ENCODE measurements at places on chromosomes 6 and 20.
A peak's percentile ranks its signal among the peaks of the same experiment; 100 is the strongest.

DNA sequence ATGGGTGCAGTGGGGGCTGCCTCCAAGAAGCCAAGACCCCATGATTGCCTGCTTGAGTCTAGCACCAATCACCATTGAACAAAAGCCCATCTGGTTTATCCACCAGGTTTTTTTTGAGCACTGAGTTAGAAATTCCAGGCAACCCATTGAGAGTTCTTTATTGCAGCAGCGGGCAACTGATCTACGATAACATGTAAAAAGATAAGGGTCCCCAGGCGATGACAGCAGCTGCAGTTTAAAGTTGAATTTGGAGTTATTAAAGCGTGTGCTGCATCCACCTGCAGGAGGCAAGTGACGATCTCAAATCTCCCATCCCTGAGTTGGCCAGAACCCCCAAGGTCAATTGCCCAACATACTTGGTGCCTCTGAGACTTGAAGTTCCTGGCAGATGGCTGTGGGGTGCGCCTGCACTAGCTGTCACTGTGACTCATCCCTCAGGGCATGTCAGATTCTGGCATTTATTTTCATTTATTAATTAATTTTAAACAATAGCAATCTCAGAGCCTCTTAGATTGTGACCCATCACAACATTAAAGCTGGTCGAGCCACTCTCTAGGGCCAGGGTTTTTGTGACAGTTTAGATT, 290.4 kb upstream of the SULF2 start:
- no peak for DNase-seq

DNA sequence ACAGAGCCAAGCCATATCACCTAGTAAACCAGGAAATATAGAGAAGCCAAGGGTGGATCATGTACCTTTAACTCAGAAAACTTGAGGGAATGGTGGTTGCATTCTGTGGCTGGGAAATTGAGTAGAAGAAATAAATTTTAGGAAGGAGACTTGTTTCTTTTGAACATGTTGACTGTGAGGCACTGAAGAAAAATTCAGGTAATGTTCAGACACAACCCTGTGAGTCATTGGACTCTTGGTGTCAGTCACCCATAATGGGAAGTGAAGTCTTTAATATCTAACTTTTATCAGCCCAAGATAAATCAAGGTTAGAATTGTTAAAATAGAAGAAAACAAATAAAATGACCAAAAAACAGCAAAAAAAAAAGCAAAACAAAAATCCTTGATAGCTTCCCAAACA, 98.8 kb upstream of the GRIK2 start:
- DNase-seq = no peak

DNA sequence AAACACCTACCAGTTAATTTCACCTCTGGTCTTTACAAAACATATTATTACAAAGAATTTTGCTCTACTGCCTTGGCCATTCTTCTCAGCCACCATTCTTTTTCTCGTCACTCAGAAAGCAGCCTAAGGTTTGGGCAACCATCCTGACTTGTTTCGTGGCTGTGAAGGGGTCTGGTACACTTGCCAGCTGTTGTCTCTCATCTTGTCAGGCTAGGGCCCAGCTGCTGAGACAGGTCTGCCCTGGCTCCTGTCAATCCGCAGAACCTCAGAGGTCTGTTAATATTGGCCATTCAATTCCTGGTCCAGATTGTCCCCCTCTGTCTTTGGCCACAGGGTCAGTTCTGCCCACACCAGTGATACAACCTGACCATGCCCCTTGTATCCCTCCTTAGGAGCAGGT, 197.7 kb downstream of the UBE3D start:
- DNase-seq = no peak

GRCh38 chr6:30885999-30886896, 1.9 kb downstream of the DDR1 start:
- DNase-seq = no peak

DNA sequence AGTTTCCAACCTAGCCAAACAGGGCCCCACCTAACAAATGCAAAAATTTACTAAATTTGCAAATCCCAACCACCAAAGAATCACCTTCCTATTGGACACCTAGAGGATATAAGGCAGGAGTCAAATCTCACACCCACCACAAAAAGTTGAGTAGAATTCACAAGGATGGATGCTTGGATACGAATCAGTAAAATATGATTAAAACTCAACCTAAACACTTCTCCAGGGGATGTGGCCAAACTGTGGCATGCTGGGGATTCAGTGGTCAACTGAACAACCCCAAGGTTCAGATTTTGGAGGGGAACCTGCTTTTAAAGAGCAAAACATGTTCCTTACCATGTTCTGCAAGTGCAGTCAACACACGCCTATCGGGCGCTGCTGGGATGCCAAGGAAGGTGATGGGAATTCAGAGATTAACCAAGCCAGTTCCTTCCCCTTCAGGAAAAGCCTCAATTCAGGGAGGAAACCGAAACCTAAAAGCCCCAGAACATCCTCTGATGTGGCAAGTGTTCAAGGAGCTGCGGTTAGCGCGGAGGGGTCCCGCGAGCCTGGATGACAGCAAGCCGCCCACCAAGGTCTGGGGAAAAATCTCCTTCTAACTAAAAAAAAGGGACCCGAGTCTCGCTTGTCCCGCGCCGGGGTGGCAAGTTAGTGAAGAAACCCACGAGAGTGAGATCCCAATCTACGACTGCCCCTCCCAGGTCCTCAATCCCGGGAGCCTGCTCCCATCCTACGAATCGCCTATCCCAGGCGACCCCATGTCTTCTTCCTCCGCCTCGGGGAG, 902 bp downstream of the SAMHD1 start:
- peak; percentile 8 for DNase-seq

DNA sequence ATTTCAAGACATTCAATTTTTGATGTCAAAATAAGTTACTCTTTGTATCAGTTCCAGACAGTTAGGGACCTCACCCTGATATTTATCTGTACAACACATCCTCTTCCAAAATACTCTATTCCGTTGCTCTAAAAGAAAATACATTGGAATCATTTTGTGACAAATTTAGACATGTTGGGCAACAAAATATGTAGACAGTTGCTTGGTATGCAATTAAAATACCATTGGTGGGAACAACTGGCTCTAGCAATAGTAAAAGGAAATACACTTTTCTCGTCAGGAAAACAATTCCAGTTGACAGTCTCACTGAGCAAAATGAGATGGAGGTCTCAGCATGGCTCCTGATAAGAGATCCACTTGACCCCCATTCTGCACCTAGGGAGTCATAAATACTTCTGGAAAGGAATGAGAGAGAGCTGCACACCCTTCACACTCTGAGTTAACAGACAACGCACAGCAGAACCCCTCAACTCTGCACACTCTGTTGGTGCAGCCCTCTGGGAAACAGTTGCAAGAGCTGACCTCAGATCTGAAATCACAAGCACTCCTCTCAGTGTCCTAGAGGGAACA, 171.3 kb upstream of the NT5E start:
- DNase-seq = no peak

DNA sequence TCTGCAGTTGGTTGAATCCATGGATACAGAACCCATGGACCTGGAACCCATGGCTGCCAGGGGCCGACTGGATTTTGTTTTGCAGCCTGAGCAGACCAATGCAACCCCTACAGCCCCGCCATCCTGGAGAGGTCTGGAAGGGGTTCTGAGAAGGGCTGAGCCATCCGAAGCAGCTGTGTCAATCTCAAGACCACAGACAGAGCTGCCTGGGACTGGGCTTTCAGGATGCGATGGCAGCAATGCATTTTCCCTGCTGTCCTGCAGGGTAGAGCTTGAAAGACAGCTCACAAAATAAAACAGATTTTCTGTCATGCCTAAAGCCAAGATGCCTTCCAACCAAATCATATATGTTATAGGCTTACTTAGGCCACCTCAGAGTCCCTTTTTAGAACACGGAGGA, 125.8 kb upstream of the NXT1 start:
- DNase-seq = no peak

DNA sequence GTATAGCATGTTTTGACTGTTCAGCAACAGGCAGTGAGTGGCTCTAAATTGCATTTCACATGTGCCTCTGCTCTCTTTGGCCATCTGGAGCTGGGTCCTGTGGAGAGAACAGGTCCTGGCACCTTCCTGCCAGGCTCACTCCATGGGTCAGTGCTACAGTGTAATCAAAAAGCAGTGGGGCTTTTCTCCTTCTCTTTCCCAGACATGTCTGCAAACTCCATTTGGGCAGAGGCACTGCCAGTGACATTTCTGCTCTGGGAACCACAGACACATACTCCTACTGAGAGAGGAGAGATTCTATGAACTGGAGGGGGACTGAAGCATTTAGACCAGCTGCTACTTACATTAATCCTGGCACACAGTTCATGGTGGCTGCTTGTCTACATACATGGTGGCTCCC, 68.3 kb upstream of the TRAF3IP2 start:
- DNase-seq = no peak

DNA sequence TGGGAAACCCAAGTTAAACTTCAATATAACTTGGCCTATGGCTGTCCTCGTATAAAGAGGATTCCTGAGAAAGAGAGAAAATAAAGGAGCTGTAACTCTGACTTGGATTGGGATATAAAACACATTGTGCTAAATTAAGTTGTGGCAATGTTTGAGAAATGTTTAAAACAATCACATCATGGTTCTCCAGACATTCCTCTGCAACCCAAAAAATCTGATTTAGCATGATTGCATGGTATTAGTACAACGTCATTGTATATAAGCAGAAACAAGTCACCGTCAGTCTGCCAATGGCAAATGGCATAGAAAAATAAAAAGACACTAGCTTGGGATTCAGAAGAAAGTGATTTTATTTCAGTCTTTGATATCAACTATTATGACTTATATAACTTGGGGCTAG, 140.2 kb upstream of the FAM83B start:
- no peak for DNase-seq

DNA sequence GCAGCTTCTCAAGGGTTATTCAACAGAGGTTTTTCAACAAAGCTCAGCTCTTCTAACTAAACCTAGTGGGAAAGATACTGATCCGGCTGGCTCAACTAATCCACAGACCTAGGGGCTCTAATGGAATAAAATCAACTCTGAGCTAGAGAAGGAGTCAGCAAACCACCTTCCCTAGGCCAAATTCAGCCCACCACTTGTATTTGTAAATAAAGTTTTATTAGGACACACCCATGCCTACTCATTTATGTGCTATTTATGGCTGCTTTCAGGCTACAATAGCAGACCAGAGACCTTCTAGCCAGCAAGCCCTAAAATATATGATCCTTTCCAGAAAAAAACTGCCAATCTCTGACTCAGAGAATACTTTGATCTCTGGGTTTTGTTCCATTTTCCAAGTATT, 6.0 kb upstream of the RAB22A start:
- no peak for DNase-seq

DNA sequence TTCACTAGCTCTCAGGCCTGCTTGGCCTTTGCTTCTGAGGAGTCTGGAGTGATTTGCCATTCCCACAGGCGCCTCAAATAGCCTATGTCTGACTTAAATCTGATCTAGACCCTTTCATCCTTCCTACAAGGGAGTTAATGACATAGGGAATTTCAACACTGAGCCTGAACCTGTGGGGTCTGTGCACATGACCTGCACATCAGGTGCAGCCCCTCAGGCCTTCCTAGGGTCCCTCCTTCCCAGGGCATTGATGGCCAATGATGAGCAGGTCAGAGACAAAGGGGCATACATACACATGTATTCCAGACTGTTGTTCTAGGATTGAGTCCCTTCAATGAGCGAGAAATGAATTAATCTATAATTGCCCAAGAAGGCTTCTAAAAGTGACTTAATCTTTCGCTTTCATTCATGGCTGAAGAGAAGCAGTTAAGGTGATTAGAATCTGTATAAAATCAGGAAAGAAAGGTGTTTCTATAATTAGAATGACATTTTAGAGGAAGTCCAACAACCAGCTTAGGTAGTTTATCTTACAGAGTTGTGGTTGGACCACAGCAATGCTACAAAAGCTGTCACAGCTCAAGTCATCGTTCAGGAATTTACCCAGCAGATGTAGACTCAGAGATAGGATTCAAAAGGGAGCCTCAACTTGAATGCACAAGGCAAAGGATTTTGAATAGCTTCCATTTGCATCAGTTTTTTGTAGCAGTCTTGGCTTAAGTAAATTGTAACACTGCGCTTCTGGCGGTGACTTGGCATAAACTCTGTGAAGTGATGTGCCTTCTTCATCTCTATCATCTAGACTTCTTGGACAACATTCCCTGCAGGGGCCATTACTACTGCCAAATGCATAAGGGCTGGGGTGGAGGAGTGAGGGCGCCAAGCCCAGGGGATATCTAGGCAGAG, 27.0 kb upstream of the TBC1D7 start:
- no peak for DNase-seq

DNA sequence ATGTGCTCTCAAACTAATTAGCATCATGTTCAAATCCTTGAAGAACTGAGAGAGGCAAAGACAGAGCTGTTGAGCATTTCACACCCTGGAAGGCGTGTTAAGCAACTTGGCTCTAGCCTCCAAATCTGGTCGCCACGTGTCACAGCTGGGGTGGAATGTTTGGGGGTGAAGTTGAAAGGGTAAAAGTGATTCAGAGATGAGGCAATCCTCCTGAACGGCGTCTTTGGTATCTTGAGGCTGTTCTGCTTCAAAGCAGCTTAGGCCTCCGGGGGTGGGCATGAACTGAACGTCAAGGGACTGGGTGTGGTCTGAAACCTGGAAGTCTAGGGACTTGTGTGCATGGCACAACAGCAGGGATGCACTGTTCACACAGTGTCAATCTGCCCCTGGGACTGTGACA, 62.3 kb downstream of the TRAM2 start:
- no peak for DNase-seq

DNA sequence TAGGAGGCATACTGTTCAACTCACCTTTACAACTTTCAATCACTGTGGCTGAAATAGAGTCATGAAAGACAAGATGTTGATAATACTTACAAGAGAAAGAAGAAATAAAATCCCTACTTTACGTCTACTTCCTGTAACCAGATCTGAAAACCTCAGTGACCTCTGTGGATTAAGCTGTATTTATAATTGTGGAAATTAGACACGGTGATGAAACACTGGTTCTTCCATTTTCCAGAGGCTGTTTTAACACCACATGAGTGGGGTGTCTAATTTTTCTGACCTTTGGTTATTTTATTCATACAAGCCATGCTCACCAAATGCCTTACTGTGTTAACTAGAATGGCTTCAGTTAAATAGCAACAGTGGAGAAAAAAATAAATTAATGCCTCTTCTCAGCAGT, 58.5 kb upstream of the HIVEP1 start:
- DNase-seq = no peak
